GM23338 (cell line): ENCODE measurements at places on chromosomes 3 and 15.
A peak's percentile ranks its signal among the peaks of the same experiment; 100 is the strongest.

DNA sequence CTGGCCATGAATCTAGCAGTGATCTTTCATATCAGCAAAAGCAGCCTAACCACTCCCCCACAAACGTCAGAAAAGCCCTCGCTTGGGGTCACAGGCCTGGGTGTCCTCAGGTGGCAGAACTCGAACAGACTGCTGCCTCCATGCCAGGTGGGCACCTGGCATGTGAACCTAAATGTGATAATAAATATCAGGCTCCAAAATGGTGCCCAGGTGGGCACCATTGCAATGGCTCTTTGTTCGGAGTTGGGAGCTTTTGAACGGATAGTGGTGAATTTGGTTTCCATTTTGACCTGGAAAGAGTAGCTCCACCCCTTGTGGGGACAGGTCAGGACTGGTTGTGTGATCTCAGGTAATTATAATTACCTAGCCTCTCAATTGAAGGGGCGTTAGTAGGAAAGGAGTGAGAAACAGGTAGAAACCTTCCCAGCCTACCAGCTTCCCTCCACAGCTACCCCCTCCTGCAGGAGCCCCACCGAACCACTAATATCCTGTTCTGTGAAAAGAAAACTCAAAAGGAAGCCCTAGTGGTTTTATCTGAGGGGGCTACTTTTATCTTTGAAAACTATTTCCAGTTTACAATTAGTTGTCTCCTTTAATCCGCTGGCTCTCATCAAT, 18.1 kb downstream of the MYO1E start:
- DNase-seq, result peak; percentile 86

GRCh38 chr3:42500091-42500490, 2.4 kb upstream of the VIPR1 start:
- no peak for DNase-seq

GRCh38 chr15:50911001-50911400, 2.5 kb downstream of the AP4E1 start:
- no peak for DNase-seq

- no peak for DNase-seq
These were observed 1693.9 kb downstream of the SI start for GRCh38 chr3:163384383-163384782.

- DNase-seq, result peak; percentile 83
These were observed 583 bp upstream of the C3orf49 start for GRCh38 chr3:63818282-63819150.

- no peak for DNase-seq
These were observed 300.2 kb upstream of the SLCO3A1 start for GRCh38 chr15:91553196-91553854.

GRCh38 chr3:112811131-112811884, 35.4 kb downstream of the CD200R1L start:
- no peak for DNase-seq

DNA sequence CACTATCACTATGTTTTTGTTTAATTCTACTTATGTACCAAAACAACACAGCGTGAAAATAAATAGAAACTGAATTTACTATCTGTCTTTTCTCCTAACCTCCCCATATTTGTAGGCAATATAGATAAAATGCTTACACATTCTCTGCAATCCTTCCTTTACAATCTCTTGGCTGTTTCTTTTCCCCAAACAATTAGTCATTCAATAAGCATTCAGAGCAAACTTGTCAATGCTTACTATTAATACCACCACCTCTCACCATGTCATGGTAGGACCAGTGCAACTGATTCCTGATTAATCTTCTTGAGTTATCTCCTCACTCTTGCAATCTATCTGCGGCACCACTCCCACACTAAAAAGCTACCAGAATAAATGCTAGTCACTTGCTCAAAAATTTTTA, 74.0 kb upstream of the TTBK2 start:
- DNase-seq, result no peak

- DNase-seq, result no peak
These were observed 35.0 kb upstream of the TATDN2 start for GRCh38 chr3:10213156-10213792.

GRCh38 chr3:23264413-23264812, 61.3 kb downstream of the UBE2E2 start:
- no peak for DNase-seq

DNA sequence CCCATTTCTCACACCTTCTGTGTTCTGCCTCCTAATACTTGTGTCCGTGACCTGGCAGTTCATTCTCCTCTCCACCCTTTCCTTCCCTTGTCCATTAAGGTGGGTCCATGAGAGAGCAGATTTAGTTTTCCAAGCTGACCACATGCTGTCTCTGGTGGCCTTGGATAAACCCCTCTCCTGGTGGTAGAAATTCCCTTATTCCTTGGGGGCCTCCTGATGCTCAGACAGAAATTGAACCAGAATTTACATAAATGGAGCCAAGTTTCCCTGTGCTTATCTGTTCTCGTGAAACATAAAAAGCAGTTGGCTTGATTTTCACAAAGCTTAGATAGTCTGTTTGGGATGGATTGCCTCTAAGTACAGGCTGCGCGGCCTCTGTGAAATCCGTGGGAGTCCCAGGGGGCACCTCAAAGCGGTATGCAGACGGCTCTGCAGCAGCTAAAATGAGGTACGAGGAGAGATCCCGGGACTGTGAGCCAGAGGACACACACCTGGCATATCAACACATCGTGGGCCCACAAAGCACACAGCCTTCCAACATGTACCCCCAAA, 101.0 kb upstream of the NMNAT3 start:
- no peak for DNase-seq

DNA sequence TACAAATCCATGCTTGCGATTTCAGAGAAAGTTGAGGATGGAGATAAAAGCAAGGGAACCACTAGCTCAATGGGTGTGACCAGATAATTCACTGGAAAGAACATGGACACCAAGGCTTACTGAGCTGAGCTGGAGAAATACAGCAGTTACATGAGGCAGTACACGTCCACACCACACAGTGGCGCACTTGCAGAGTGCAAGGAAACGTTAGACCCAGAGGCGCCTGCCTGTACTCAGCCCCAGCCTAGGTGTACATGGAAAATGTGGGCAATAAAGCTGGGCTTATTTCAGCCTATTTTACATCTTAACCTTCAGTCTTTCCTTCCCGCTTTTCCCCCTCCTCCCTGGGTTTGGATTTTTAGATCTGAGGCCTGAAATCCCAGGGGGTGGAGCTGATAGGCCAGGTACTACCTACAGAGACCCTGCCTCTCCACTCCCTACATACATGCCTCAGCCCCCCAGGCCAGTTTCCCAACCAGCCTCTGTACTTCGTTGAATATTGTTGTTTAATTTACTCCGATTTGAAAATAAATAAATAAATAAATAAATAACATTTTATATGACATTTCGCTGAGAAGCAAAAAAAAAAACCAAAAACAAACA, 60.1 kb downstream of the PCOLCE2 start:
- peak; percentile 92 for DNase-seq

GRCh38 chr15:90029024-90029423, 27.9 kb downstream of the ZNF710 start:
- no peak for DNase-seq

DNA sequence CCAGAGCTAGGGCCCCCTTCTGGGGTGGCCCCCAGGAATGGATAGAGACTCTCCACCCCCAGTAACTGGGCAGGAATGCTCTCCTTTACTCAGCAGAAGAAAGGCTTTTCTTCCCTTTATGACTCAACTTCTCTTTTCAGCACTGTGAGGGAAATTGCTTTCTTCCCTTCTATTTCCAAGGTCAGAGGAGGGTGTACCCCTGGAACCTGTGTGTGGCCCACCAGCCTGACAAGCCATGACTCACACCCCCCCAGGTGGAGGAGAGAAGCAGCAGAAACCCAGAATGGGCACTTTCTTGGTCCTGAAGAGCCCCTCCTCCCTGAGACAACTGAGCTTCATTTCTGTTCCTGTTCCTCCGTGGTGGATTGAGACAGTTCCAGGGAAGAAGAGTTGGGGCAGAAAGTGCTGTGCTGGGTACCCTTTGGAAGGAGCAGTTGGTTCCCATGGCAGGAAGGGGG, 2.7 kb upstream of the ANKRD63 start:
- no peak for DNase-seq

DNA sequence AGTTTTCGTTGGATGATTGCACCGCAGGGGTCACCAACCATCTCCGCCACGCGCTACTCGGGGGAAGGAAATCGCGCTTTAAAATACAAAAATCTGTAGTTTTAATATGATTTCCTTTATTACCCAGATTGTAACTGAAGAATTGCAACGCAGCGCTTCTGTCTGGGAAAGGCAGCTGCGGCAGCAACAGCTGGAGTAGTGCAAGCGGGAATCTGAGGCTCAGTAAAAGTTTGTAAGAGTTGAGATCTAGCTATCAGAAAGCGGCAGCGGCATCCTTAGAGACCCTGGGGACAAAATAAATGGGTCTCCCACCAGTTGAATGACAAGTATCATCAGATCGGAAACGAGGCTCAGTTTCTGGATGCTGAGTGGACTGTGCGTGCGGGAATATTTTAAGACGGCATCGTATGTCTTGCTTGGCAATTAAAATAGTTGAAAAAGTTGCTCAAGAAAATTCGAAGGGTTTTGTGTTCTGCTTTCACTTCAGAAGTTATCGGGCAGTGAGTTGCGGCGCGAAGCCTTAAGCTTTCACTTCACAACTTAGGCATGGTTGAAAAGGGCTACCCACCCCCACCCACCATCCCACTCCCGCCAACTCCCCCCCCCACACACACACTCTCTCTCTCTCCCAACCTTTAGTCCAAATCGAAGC, 2.7 kb downstream of the MECOM start:
- peak; percentile 53 for DNase-seq

- no peak for DNase-seq
These were observed 30.0 kb downstream of the SHQ1 start for GRCh38 chr3:72818092-72818773.

GRCh38 chr3:189394599-189395121, 222.9 kb downstream of the TPRG1 start:
- no peak for DNase-seq

GRCh38 chr3:179021119-179021903, 50.3 kb downstream of the ZMAT3 start:
- no peak for DNase-seq

DNA sequence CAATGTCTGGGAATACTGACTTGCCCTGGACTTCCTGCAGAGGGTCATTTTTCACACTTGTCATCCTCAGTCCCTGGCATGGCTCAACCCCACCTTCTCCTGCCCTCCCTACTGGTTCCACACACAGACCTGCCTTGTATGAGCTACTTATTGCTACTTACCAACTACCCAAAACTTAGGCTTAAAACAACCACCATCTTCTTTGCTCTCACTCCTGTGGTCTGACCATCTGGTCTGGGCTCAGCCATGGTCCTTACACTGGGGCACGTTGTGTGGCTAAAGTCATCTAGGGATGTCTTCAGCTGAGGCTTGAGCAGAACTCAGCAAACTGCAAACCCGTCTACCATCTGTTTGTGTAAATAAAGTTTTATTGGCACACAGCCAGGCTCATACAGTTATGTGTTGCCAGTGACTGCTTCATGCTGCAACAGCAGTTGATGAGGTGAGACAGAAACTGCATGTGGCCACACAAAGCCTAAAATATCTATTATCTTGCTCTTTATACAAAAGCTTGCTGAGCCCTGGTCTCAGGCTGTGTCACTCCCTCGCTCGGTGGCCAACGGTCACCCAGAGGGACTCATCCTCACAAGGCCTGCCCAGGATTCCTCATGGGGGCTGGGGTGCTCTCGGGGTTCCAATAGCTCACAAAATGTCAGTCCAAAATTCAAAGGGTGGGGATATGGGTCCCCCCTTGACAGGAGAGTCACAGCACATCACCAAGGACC, 43.5 kb downstream of the KLF15 start:
- DNase-seq, result no peak

DNA sequence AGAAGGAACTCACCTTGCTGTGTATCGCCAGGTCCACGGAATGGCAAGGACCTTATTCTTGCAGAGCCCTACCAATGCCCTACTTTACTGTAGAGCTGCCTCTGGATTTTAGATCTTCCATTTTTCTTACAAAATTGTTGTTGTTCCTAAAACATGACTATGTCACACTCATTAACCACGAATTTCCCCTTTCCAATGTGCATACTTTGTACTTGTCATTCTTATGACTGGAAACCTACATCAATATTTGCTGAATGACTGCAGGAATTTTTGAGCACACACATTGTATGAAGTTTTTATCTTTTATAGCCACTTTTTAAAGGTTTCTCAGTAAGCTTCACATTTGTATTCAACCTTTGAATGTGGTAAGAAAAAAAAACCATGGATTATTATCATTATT, 35.9 kb upstream of the CMSS1 start:
- DNase-seq, result no peak

DNA sequence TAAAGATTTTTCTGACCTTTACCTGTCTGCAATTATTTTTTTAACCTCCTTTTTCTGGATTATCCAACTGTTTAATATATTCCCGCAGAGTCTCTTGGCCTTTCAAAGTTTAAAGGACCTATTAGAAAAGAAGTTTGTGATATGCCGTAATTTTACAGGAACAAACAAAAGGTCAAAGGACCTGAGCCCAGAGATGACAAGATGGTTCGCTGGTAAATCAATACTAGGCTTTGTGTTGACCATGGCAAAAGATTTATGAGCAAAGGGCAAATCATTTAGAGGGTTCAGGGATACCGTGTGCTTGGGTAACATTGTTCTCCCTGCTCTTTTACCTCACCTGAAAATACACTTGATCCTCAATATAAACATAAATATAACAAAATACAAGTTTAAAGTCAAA, 923.5 kb downstream of the ROBO1 start:
- no peak for DNase-seq

DNA sequence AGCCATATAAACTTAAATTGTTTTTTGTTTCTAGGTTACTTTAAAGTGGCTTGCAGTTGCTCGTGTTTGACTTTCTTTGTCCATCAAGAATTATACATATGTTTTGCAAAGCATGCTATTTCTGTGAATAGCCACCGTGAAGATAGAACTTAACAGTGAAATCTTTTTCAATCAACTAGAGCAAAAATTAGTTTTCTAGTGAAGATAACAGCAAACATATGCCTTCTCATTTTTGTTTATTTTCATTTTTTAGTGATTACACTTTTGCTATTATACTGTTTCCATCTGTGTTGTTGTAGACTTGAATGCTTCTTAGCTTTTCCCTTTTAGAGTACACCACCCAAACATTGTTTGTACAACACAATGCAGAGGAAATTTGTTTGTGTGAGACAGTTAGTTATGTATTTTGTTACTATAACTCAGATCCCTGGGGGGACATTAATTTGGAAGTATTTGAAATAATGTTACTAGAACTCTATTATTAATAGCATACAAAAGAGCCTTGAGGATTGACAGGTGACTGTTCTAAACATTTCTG, 62.8 kb downstream of the CRYBG3 start:
- DNase-seq, result no peak

DNA sequence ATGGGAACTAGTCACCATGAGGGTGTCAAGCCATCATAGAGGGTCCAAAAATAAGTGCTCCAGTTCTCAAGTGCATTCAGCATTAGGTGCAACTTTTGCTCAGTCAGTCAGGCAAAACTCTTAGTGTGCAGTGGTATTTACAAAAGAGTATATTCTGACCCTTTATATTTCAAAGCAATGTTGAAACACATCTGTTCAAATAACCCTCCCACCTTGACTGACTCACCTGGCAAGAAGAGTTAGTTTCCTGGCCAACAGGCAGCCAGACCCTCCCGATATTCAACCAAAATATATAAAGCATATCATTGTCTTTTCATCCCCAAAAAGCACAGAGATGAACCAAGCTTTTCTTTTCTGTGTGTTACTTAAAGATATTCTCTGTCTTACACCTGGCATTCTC, 7.6 kb upstream of the COL8A1 start:
- no peak for DNase-seq

GRCh38 chr3:141767066-141767465, 3.9 kb downstream of the GRK7 start:
- DNase-seq, result no peak

GRCh38 chr15:74613953-74614743, 1.5 kb upstream of the CLK3 start:
- peak; percentile 84 for DNase-seq
